CD4-positive, alpha-beta T cell treated with Interleukin-4 for 1 hour (primary cell): ENCODE measurements at places on chromosomes 4 and X.

GRCh38 chrX:129772796-129773431 lies 6.8 kb upstream of the SASH3 start:
- DNase-seq = peak; percentile 92

DNA sequence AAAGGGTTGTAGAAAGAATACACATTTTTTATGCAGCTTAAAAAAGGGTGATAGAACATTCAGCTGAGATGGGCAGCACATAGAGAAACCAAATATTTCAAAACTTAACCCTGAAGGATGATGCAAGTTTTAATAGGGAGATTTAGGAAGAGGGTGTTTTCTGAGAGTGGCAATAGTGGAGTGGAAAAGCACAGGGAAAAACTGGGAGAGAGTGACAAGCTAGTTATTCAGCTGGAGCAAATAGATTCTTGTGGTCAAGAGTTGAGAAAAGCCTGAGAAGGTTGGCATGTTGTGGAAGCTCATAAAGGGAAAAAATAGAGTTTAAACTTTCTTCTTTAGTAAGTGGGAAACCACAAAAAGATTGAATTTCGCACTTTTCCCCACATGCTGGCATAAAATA lies 359.6 kb upstream of the PITX2 start:
- DNase-seq = no peak

DNA sequence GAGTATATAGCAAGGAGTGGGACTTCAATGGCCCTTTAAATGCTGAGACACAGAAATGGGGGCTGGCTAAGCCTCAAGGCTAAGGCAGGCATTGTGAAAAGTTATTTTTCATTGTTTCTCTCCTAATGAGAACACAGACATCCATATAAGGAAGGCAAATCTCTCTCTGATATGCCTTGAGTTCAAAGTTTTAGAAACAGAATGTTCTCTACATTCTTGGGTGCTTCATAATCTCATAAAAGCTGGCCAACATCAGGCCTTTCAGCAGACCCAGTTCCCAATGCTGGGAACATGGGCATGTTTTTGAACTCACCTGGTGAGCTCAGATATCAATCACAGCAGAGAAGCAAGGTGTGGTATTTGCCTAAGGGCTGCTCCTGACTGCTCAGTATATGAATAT lies 19.4 kb upstream of the RAB40A start:
- DNase-seq = no peak

GRCh38 chr4:137274404-137274803 lies 257.9 kb downstream of the PCDH18 start:
- DNase-seq = no peak

DNA sequence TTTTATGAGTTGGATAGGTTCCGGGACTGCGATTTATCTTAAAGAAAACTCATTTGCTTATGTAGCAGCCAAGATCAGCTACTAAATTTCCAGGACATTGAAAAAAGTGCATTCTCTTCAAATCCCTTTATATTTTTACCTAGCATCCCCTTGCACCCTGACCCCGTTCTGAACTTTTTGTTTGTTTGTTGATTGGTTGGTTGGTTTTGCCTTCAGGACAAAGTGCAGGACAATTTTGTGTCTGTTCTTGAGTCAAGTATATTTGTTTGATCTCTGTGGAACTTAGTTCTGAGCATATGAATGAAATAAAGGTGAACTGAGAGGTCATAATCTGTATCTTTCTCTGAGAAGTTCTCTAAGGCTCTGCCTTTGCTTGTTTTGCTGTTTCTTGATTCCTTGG lies 12.8 kb upstream of the TAPT1 start:
- no peak for DNase-seq

- no peak for DNase-seq
Observed at GRCh38 chr4:8297691-8298485, 28.3 kb downstream of the HTRA3 start.

GRCh38 chr4:120865985-120866384 lies 56.5 kb downstream of the PRDM5 start:
- DNase-seq = no peak

- DNase-seq = no peak
Observed at GRCh38 chr4:156824451-156825060, 147.0 kb downstream of the PDGFC start.

DNA sequence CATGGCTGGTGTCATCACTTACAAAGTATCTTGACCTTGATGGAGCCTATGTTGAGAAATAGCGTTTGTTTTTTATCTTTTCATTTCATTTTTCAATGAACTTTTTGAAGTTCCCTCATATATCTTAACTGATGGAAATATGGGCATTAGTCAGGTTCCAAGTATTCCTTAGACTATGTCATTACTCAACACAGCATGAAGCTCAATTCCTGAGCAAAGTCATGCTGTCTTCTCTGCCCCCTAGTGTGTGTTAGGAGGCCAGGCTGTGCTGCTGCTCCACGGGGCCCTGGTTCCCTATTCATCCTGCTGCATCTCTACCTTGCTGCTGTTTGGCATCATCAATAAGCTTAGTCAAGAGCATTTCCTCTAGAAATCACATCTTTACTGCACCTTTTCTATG lies 40.9 kb downstream of the GPR143 start:
- no peak for DNase-seq

DNA sequence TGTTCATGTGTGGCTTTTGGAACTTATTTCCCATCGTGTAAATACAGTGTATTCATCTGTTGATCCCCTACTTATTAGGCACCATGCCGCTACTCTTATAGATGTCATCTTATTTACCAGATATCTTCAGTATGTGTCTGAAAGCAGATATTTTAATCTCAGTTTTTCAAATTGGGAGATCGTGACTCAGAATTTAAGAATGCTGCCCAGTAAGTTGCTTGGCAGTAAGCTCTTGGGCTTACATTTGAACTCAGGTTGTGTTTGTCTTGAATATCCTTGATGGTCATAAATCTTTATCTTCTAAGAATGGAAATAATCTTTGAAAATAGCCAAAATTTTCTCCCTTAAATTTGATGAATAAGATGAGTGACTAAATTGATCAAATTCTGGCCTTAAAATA lies 45.9 kb upstream of the RPA4 start:
- no peak for DNase-seq

DNA sequence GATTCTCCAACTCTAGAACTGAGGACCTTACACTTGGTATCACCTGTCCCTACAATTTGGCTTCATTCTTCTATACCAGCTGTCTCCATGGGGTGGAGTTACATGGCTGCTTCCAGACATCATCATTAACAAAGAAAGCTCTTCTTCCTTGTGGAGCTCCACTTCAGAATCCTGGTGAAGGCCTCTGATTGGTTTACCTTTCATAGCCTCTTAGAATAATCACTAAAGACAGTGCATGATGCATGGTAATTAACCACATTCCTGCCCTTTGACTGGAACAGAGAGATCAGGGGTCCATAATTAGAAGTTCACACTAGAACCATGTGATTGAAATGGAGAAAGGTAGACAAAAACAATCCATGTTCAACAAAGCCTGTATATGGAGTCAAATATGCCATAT lies 112.6 kb upstream of the ZNF827 start:
- DNase-seq = no peak

GRCh38 chr4:7158081-7158750 lies 34.1 kb upstream of the SORCS2 start:
- no peak for DNase-seq

DNA sequence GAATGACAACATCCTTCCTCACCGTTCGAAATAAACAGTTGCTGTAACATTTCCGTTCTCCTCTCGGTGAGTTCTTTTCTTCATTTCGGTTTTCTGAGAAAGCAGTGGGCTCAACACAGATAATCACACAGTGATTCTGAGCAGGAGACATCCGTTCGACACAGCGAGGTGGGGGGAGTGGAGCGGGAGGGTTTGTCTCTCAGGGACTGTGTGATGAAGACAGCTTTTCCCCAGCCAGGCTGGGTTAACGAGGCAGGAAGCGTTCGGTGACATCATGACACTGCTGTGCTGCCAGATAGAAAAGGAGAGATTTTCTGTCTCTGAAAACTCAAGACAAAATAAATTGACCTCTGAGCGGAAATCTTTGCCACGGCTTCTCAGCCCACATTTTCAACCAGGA lies 119.3 kb downstream of the CRLF2 start:
- DNase-seq = peak; percentile 36

DNA sequence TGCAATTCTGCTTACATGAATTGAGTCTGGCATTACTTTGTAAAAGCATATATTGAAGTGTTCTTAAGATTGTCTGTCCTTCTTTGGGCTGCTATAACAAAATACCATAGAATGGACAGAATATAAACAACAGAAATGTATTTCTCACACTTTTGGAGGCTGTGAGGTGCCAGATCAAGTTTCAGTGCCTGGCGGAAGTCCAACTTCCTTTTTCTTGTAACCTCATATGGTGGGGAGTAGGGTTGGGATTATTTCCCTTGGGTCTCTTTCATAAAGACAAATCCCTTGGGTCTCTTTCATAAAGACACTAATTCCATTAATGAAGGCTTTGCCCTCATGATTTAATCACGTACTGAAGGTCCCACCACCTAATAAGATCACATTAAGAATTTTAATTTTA lies 199.3 kb upstream of the GRID2 start:
- DNase-seq = no peak

DNA sequence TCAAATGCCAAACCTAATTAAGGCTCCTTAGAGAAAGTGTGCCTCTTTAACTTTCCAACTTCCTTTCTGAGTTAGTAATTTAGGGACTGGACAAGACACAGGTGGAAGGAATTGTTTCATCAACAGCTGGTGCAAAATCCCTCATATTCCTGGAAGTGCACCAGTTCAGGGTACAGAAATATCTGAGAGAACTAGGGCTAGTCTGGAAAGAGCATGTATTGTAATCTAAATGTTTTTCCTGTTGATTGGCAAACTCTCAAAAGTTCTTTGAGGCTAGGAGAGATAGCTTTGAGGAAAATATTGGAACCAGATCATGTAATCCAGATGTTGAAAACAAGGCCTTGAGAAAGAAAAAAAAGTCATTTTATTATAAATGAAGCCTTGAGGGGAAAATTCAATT lies 98.1 kb upstream of the C1GALT1C1 start:
- DNase-seq = no peak

DNA sequence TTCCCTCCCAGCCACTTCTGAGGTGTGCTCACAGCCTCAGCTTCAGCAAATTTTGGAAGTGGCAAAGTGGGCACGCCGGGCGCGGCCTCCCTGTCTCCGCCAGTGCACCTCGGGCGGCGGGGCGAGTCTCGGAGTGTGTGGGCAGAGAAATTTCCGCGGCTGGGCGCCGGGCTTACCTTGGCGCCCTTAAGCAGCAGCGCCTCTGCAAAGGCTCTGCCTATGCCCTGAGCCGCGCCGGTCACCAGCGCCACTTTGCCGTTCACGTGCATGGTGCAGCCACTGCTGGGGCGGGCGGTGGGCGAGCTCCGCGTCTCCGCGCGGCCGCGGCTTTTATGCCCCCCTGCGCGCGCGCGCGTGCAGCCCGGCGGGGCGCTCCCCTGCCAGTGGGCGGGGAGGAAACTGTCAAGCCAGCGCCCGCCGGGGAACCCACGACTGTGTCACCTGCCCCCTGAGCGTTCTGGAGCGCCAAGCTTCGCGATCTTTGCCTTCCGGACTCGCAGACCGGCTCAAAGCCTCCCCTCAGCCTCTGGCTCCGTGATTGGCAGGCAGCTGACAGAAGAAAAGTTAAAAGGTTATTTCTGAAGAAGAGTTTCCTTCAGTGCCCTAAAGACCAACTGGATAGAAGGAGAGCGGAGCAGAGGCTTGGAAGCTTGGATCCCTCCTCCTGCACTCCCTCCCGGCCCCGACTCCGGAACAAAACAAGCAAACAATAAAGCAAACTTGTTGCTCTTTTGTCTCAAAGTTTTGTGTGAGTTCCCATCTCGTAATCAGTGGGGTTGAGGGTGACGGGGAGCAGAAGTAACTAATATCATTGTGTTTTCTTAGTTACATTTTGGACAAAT lies at the start of gene HPGD:
Gene HPGD, minus strand, starts transcription at position 306 of the 842 bp plus-strand sequence. Its CDS starts 37 bp downstream, at position 269.
- DNase-seq = peak; percentile 79

DNA sequence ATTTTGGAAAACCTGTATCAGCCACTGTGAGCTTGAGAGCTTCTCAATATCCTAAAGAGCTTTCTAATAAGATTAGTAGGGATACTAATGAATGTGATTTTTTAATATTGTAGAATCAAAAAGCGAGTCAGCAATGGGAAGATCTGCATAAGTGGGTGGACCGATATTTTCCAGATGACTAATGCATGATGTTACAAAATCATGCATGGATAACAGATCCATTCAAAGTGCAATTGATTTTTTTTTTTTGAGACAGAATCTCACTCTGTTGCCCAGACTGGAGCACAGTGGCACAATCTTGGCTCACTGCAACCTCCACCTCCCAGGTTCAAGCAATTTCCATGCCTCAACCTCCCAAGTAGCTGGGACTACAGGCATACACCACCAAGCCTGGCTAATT lies 7.3 kb upstream of the CLDN2 start:
- no peak for DNase-seq

GRCh38 chr4:67218883-67219282 lies 326.4 kb downstream of the CENPC start:
- no peak for DNase-seq

- DNase-seq = no peak
Observed at GRCh38 chr4:158189422-158189821, 16.6 kb upstream of the GASK1B start.

DNA sequence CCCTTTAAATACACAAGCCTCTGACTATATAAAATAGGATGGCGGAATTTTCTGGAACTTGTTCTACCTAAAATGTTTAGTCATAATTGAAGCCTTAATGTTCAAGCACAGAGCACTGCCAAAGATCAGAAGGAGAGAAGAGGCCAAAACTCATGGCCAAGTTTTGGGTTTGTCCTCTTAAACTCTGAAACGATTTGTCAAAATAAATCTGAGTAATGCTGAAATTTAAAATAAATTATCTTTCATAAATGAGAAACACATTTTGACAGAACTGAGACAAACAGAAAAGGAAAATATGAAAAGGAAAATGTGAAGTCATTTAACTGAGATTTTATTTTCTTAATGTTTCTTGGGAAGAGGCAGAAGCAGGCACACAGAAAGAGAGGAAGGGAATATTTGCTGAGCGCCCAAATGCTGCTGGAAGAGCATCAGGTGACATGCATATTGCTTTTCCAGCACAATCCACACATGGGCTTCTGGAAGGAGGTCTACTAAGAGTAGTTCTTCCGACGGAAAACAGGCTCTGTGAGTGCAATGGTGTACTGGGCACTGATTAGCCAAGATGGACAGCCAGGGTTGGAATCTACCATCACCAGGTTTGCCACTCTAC lies 47.4 kb upstream of the ZNF518B start:
- DNase-seq = no peak

DNA sequence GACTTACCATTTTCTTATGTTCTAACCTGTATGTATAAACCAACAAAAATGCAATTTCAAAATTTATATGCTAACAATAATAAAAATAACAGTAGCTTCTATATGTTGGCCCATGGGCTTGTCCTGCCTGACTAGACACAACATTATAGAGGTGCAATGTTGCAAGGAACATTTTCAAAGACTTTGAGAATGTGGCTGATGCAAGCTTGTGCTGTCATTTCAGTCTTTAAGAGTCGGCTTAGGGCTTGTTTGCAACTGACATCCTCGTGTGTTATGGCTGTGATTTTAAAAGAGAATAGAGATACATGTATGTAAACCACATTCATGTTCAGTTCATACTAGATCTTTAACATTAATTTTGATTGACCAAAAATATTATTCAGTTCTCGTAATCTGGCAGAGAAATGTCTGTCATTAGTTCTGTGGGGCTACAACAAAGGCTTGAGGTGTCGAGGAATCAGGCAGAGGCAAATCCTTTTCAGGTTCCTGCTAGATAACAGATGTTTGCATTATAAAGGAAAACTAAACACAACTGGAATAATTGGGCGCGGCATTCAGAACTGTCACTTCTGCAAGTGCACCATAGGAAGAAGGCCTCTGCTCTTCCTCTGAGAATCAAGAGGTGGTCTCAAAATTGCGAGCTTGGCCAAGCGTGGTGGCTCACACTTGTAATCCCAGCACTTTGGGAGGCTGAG lies 13.1 kb downstream of the TMSB4X start:
- DNase-seq = no peak
